ENCODE measurements at places on chromosomes 2 and 18. TPM values are rescaled to one million over a fixed set of nuclear protein-coding genes. Genes with fewer than 3 reads are reported as not detected.

The TXNDC2 gene
- total RNA-seq: not detected

The IL36G gene
- total RNA-seq: not detected

The RUFY4 gene
- not detected for total RNA-seq

The VWA3B gene
- total RNA-seq: 1.0 TPM

DNA sequence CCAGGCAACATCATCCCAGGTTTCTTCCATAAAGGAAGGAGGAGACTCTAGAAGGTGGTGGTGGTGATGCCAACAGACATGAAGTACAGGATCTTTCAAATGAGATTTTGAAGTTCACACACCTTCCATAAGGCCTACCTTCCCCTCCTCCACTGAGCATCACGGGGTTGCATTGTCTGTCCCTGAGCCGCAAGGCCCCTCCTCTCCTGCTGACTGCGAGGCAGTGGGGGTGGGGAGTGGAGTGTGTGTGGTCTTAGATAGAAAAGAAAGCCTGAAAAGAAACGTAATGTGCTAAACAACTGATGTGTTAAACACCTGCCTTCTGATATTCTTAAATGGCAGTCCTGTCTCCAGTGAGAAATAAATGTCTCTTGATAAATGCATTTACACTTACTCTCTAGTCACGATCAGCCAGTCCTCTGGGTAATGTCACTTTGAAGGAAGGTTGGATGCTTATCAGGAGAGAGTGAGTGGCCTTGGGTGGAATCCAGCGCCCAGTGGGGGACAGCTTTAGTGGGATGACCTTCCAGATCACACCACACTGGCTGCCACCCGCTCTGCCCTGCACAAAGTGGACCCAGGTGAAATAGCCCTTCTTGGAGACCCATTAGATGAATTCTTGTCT lies 5.5 kb upstream of the SCYGR5 start:
- peak; percentile 56 for DNase-seq

DNA sequence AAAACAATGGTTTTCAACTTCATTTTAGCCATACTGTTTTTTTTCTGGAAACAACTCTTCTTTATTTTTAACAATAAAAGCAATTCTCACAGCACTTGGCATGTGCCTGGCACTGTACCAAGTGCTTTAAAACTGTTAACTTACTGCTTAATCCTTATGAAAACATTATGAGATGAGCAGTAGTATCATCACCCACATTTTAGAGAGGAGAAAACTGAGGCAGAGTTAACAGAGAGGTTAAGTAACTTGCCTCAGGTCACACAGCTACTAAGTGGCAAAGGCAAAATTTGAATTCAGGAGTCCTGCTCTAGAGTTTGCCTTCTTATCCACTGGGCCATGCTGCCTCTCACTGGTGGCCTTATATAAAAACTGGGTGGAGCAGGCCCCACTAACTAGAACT lies 23.2 kb downstream of the CTIF start:
- DNase-seq: no peak

DNA sequence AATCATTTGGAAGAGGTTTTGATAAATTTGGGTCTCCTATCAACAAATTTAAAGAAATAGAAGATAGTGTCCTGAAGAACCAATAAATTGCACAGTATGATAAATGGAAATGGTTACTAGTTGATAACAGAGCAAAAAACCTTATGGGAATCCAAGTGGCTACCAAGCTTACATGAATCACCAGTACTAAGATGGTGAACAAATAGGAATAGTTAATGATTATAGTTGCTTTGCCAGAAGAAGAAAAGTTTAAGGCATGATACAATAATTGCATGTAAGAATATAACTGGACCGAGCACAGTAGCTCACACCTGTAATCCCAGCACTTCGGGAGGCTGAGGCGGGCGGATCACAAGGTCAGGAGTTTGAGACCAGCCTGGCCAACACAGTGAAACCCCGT lies 19.6 kb upstream of the INO80D start:
- DNase-seq: no peak

DNA sequence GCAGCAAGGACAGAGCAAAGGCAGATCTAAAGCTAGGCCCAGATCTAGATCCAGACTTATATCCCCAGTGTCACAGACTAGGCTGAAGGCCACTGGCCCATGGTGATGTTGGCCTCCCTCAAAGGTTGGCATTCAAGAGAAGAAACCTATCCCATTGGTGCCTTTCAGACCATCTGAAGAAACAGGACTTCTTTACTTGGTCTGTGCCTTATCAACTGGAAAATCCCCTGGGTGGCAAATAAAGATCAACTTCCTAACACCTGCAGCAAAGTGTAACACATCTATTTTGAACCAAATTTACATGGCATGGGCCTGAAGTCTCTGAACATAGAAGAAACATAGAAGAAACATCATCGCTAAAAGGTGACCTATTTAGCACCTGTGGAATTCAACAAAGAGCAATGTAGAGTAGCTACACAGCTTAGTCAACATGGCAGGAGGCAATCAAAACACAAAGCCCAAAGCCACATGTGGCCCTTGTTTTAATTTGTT lies 35.8 kb downstream of the METTL4 start:
- DNase-seq: no peak

GRCh38 chr2:205405752-205406151 lies 276.5 kb upstream of the NRP2 start:
- no peak for DNase-seq
